ENCODE measurements at places on chromosomes 2 and 18.

- no peak for DNase-seq
Measured at GRCh38 chr2:16080516-16080915, 140.2 kb downstream of the MYCN start.

DNA sequence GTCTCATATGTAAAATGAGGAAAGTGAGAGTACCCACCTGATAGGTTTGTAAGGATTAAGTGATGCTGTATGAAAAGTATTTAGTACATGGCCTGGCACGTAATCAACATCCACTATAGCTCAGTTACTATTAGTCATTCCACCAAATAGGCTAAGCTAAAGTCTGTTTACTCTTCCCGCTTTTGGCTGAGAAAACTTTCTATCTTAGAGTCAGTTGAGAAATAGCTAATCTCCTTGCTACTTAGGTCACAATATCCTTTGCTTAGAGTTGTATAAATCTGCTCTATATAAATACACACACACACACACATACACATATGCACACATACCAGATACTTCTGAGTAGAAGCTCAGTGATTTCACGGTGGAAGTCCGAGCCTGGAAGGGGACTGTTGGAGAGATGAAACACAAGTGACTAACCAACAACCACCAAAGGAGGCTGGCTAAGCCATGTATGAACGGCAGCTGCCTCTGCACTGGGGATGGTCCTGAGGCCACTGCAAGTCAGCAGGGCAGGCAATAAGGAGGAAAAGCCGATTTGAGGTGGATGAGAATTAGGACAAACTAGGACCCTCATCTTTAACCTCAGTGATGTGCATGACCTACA is 104.6 kb upstream of the EPHA4 start:
- DNase-seq: no peak

DNA sequence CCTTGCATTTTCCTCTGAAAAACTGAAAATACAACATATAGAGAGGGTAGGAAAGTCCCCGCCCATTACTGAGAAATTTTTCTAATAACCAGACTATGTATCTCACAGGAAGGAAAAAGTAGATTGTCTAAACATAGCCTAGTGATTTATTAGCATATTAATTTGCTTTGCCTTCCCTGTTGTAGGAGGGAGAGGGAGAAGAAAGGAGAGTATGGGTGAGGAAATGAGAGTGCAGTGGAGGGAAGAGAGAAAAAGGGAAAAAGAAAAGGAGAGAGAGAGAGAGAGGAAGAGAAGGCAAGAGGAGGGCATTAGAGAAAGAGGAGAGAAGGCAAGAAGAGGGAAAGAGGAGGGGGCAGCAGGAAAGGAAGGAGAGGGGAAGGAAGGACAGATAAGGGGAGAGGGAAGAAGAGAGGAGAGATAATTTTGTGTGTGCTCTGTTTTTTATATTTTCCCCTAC is 3.6 kb upstream of the KYNU start:
- no peak for DNase-seq

- no peak for DNase-seq
Measured at GRCh38 chr2:237280229-237280628, 133.7 kb downstream of the COL6A3 start.
